Activated CD8-positive, alpha-beta memory T cell treated with anti-CD3 and anti-CD28 coated beads for 1 hour (primary cell): ENCODE measurements at places on chromosomes 7 and 10.

DNA sequence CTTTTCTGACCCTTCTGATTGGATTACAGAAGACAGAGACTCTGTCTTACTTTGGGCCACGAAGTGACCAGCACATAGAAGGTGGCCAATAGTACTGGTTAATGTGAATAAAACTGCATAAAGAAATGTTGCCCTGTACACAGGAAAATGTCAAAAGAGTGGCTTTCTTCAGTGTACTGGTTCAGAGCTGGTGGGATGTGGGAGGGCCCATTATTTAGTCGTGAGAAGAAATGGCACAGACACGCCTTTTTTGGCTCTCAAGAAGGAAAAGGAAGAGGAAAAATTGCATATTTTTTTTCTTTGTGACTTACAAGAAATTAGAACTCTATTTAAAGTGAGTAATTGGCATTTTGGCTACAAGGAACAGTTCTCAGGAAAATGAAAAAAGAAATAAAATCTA lies 129.7 kb downstream of the DGKI start:
- no peak for DNase-seq

DNA sequence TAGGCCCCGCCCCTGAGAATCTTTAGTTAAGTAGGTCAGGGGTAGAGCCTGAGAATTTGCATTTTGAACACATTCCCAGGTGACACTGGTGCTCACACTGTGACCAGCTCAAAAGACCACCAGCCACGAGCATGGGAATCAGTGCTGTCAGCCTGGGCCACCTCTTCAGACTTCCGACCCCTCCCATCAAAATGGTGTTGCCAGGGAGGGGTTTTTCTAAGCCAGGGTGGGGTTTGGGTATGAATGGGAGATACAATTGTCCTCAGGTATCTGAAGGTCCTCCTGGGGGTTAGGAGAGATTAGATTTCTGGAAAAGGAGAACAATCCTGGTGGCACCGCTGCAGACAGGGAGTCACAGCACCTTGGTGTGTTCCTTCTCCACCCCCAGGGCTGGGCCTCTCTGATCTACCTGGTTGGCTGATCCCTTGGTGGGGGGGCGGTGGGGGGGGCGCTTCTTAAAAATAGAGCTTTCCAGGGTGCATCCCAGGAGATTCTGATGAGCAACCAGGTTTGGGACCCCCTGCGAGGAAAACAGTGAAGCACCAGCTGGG lies 111.5 kb upstream of the ANLN start:
- no peak for DNase-seq

DNA sequence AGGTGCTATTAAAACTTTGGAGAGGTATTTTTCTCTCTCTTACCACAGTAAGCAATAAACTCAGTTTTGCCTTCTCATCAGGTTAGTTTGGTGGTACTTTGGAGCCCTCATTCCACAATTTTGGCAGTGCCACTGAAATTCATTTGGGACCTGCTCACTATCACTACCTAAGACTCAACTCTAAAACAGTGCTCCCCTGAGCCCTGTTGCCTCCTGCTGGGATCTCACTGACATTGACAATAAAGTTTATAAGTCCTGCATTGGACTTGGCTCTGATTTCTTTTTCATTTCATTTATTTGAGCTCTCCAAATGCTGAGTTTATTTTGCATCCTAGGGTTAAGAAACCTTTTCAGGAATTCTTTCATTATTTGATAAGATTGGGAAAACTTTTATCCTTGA lies 130.8 kb upstream of the HPS1 start:
- DNase-seq = no peak

- DNase-seq = no peak
Observed at GRCh38 chr7:131249003-131249402, 78.7 kb upstream of the MKLN1 start.

DNA sequence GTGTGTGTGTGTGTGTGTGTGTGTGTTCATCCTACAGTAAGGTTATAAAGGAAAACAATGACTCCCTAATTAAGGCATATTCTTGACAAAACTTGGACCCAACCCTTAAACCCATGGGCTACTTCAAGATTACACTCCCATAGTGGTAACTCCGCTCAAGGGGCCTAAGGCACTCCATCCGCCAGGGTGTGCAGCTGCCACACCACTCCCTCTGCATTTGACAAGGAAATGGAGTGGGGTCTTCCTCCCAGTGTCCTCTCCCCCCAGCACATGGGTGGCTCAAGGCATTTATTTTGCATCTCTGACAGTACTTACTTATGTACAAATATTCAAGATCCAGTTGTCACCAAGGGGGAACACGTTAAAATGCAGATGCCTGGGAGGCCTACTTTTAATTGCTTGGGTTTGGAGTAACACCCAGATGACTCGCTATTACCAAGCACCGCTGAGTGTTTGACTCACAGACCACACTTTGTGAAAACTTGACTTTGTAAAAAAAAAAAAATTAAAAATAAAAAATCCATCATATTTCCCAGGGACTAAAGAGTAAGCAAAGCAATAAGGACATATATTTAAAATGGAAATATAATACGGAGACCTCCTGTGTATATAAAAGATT lies 53.0 kb upstream of the AGR3 start:
- DNase-seq = no peak
